ENCODE measurements at places on chromosomes 12 and 14.

DNA sequence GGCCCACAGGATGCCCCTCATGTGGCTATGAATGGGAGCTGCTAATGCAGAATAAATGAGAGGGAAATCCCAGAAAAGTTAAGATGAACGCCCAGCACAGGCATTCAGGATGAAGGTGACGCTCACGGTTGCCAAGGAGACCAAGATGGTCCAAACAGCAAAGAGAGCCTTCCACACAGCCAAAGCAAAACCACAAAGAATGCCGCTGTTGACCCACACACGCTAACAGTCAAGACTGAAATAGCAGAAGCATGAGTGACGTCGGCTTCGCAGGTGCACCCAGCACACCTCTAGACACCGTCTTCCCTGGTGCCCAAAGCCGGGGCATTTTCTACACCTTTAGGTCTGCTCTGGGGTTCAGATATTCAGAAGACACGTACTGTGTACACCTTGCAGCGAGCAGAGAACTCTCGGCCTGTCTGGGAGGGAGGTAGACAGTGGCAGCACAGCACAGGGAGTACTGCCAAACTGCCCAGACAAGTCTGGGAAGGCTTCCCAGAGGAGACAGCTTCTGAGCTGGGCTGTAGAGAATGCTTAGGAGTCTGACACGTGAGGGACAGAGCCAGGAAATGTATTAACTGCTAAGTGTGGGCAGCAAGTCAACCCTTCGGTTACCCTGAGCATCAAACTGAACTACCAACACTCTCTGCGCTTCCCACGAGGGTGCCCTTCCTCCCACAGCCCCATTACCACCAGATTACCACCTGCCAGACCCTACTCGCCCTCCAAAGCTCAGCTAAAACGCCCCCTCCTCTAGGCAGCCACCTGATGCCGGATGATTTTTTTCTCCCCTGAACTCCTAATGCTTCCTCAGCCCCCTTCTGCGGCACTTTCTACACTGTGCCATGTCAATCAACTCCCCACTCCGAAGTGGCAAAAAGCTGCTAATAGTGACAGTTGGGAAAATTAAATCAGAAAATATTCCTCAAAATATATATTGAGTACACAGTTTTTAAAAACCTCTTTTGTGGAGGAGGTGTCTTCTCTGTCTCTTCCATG, 50.1 kb downstream of the CCDC88C start:
- peak; percentile 49 for DNase-seq

- no peak for DNase-seq
These were observed 101.8 kb downstream of the PHETA1 start for GRCh38 chr12:111267144-111267543.

DNA sequence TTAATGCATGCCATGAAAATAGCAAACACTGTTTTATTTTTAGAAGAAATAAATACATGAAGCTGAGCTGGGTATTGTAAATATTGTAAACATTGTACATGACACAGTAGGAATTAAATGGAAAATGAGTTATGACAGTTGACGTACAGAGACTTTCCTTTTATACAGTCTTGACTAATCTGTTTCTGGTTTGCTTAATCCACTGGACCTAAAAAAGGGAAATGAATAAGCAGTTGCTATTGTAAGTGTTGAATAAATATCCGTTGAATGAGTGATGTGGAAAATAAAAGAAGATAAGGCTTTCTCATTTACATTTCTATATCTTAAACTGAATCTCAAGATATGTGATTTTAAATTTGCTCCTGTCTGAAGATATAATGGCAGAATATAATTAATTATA, 15.0 kb downstream of the PMCH start:
- DNase-seq: no peak

- peak; percentile 68 for DNase-seq
These were observed 34.5 kb downstream of the VDR start for GRCh38 chr12:47870175-47870781.

GRCh38 chr12:4849115-4849541, 60.6 kb upstream of the KCNA1 start:
- DNase-seq: peak; percentile 58

DNA sequence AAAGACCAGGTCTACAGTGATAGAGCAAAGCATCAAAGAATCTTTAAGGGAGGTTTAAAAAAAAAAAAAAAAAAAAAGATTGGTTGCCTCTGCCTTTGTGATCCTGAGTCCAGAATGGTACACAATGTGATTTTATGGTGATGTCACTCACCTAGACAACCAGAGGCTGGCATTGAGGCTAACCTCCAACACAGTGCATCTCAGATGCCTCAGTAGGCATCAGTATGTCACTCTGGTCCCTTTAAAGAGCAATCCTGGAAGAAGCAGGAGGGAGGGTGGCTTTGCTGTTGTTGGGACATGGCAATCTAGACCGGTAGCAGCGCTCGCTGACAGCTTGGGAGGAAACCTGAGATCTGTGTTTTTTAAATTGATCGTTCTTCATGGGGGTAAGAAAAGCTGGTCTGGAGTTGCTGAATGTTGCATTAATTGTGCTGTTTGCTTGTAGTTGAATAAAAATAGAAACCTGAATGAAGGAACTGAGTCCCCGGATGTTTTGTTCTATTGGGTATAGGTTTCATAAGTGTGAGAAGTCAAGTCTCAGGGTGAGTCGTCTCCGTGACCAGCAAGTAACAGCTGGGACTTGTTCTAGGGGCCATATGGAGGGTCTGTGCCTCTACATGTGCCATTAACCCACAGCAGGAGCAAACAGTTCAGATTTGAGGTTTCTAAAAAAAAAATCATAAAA, 9.3 kb downstream of the PEBP1 start:
- no peak for DNase-seq

DNA sequence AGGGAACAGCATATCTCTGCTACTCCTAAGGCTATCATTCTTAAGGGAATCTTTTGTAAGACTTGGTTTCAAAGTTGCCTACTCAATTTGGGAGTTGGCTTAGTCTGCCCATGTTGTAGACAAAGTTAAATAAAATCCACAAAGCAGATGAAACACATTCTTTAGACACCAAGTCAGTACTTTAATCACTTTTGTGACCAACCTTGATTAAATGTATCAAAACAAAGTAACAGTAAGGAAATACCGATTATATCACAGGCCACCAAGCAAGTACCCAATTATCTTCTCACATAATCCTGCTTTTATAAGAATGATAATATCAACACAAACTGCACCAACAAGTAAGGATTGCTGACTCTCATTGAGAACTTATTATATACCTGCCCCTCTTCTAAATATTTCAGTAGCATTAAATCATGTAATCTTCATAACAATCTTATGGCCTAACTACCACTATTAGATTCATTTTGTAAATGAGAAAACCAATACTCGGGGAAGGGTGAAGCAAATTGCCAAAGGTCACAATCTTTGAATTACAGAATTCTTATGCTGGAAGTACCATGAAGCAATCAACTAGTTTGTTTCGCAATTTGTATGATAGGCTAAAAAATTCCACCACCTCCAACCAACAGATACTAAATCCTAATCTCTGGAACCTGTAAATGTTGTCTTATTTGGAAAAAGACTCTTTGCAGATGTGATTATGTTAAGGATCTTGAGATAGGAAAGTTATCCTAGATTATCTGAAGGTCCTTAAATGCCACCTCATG, 12.6 kb upstream of the DIO2 start:
- no peak for DNase-seq

GRCh38 chr14:84891404-84891803, 638.5 kb upstream of the FLRT2 start:
- no peak for DNase-seq

GRCh38 chr12:21144309-21144708, 13.3 kb downstream of the SLCO1B1 start:
- no peak for DNase-seq

DNA sequence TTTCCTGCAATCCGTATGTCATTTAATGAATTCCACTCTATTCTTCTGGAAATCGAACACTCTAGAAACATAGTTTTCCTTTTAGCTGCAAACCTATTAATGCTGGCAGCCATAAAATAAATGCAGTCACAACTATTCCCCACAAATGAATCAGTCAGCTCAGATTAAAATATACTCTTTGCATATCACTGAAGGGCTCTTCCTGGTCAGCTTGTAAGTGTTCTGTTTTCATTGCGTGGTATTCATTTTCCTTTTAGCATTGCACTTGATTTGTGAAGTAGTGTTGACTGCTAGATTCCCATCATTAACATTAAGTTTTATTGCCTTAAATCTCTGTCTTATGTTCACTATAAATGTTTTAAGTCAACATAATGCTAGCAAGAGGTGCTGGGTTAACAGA, 685.9 kb downstream of the DIO2 start:
- no peak for DNase-seq

- DNase-seq: no peak
These were observed 15.9 kb downstream of the FAIM2 start for GRCh38 chr12:49887536-49888401.

GRCh38 chr14:38838049-38838978, 264.7 kb downstream of the SEC23A start:
- no peak for DNase-seq

GRCh38 chr12:53338017-53338416, 1.9 kb upstream of the SP7 start:
- DNase-seq: no peak

DNA sequence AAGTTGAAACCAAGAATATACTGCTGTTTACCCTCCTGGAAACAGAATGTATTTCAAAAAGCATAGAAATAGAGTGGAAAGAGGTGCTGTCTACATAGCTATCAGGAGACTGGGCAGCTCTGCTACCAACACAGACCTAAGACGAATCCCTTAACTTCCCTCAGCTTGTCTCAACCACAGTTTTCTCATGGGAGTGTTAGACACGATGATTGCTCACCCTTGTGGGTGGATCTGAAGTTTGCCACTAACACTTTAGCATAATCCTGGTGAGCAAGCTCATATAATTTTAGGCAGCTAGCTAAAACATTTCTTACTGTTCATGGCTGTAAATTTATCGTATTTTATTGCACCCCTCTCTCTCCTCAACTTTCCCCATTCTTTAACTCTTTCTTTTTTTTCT, 38.5 kb downstream of the C12orf75 start:
- DNase-seq: peak; percentile 68

GRCh38 chr12:27511031-27511722, 12.8 kb upstream of the PPFIBP1 start:
- DNase-seq: no peak

GRCh38 chr14:28952666-28953065, 186.1 kb downstream of the FOXG1 start:
- DNase-seq: no peak

- DNase-seq: no peak
These were observed 41.7 kb upstream of the PTHLH start for GRCh38 chr12:28014196-28014595.

DNA sequence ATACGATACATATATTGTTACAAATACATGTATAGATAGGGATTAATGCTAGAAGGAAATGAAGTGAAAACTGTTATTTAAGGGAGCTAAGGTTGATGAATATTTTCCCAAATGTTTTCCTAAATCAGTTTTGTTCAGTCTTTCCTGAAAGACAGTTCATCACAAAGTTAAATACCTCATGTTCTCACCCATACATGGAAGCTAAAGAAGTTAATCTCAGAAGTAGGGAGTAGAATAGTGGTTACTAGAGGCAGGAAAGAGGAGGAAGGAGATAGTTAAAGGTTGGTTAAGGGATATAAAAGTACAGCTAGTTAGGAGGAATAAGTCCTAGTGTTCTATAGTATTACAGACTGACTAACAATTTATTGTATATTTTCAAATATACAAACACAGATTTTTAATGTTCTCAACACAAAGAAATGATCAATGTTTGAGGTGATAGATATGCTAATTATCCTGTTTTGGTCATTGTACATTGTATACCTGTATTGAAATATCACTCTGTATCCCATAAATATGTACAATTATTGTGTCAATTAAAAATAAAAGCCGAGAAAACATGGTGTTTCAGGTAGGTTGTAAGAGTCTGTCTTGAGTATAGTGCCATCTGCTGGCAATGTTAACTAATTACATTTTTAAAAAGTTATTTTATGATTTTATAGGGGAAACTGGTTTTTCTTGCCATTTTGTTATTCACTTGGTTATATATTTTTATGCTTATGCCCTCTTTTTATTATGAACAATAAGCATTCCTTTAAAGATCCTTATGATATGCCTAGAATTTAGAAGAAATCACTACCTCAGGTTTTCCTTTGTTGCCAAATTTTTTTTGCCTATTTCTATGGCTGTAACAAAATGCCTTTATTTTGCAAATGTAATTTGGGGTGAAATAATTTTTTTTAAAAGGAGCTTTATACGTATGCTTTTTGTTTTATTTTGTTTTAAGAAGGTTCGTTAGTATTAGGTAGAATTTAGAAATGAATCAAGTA, 26.9 kb downstream of the ZDHHC17 start:
- DNase-seq: peak; percentile 22

DNA sequence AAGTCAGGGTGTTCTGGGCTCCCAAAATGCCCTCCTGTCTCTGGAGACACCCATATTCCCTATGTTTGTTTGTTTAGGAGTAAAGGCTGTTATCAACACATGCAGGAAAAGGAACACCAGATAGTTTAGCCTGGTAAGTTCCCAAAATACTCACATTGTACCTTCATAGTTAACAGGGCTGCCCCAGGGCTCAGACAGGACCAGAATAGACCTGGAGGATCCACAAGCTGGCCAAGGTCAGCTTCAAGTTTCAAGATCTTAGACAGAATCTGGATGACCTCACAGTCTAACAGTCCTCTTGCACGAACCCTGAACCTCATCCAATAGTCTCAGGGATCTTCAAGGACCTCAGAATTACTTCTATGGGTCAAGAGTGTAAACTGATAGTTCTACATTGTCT, 18.1 kb upstream of the HSP90B1 start:
- DNase-seq: no peak

DNA sequence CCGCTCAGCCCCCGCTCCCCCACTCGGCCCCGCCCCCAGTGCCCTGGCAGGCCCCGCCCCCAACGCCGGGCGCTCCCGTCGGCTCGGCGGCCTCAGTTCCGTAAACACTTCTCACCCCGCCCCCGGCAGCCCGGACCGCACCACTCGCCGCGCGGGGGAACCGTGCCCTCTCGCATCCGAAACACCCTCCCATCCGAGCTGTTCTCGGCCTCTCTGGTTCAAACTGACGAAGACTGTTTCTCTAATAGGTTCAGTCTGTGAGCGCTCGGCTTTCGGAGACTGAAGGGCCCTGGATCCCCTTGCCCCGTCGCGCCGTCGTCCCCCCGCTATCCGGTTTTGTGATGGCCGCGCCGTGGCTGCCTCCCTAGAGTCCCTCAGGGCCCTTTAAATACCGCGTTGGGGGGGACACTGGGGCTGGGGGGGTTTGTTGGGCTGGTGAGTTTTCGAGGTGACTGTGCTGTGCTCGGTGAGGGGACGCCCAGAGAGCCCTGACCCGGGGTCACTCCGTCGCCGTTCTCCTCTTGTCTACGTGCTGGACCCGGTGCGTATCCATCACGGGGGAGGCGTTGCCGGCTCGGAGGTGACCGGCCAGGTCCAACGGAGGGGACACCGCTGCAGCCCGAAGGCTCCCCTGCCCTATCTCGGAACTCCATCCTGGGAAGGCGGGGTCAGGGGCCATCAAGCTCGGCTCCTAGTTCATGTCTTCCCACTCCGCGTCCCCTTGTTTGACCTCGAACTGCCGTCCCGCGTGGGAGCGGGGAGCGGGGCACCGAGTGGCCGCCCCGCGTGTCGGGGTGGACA, at the start of gene TCP11L2:
Gene TCP11L2 (plus strand): TSS at position 333 of the 801 bp plus-strand sequence. CDS start 8,343 bp downstream, outside the sequence.
- DNase-seq: peak; percentile 90

- DNase-seq: no peak
These were observed 5.0 kb upstream of the CCND2 start for GRCh38 chr12:4268329-4269181.

- no peak for DNase-seq
These were observed 146.3 kb upstream of the RMST start for GRCh38 chr12:97316321-97316720.

- DNase-seq: peak; percentile 35
These were observed 15.5 kb downstream of the PKP2 start for GRCh38 chr12:32881107-32881506.

All from cardiac muscle cell (in vitro differentiated cells and primary cell).